ENCODE measurements at places on chromosomes 5 and 9. TPM values are rescaled to one million over a fixed set of nuclear protein-coding genes. Genes with fewer than 3 reads are reported as not detected.

The HACD4 gene
- 4.1 TPM for total RNA-seq

The PCDHGA9 gene
- 8.9 TPM for total RNA-seq

The NIM1K gene
- total RNA-seq = 1.8 TPM

The PCDHB11 gene
- total RNA-seq = 2.1 TPM

The GALT gene
- total RNA-seq = 52.7 TPM

The SLC4A9 gene
- total RNA-seq = 0.13 TPM

The ZNF454 gene
- 4.9 TPM for total RNA-seq

The PCDHAC2 gene
- total RNA-seq = 4.0 TPM

The SNCB gene
- not detected for total RNA-seq

The TJP2 gene
- 197 TPM for total RNA-seq
